Smooth muscle cell of trachea (primary cell): ENCODE measurements at places on chromosomes 12 and 14. TPM values are rescaled to one million over a fixed set of nuclear protein-coding genes. Genes with fewer than 3 reads are reported as not detected.

The SIX1 gene
- total RNA-seq: 14.5 and 15.9 TPM in 2 replicates

The LRP1-AS gene
- total RNA-seq: not detected in 2 replicates

The TAS2R30 gene
- 3.6 and 9.0 TPM in 2 replicates for total RNA-seq

The KLRC2 gene
- total RNA-seq: not detected in 2 replicates

The PRIMA1 gene
- not detected in 2 replicates for total RNA-seq

The IQSEC3 gene
- total RNA-seq: under 0.01 and 1.3 TPM in 2 replicates

The KRT75 gene
- not detected in 2 replicates for total RNA-seq

The CLEC1B gene
- total RNA-seq: not detected in 2 replicates

The AKAP6 gene
- 0.29 and 0.50 TPM in 2 replicates for total RNA-seq

The IFNG-AS1 gene
- not detected in 2 replicates for total RNA-seq

The GALNT9 gene
- 0.17 and 0.29 TPM in 2 replicates for total RNA-seq

The SYT10 gene
- total RNA-seq: not detected in 2 replicates

The NTS gene
- 0.50 and 1.2 TPM in 2 replicates for total RNA-seq

The GYS2 gene
- not detected in 2 replicates for total RNA-seq

The BHLHE41 gene
- total RNA-seq: 0.87 and 3.1 TPM in 2 replicates

The OVCH1 gene
- 0.15 and 0.83 TPM in 2 replicates for total RNA-seq

The INSM2 gene
- total RNA-seq: under 0.01 TPM in 1 of 2 replicates, not detected in the other

The COCH gene
- total RNA-seq: 0.33 and 0.58 TPM in 2 replicates

The GALNT6 gene
- 98.1 and 191 TPM in 2 replicates for total RNA-seq

The CLECL1 gene
- total RNA-seq: not detected in 2 replicates

The MYF6 gene
- not detected in 2 replicates for total RNA-seq

The INHBC gene
- not detected in 2 replicates for total RNA-seq

The CFAP73 gene
- total RNA-seq: not detected in 2 replicates

The SLC6A15 gene
- total RNA-seq: 21.2 and 30.0 TPM in 2 replicates
